ENCODE measurements at places on chromosomes 1 and 21.

DNA sequence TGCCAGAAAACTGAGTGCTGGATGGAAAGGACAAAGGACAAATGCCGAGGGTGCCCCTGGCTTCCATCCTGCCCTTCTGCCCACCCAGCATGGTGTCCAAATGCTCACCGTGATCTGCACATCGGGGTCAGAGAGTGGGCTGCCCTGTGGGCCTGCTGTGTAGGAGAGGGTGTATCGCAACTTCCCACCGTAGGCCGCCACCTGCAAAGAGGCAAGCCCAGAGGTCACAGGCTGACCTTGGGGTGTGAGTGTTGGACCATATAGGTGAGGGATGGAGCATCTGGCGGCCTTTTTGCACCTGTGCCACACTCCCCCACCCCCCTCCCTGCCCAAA is 53.5 kb downstream of the LDLRAD2 start:
- DNase-seq: no peak

DNA sequence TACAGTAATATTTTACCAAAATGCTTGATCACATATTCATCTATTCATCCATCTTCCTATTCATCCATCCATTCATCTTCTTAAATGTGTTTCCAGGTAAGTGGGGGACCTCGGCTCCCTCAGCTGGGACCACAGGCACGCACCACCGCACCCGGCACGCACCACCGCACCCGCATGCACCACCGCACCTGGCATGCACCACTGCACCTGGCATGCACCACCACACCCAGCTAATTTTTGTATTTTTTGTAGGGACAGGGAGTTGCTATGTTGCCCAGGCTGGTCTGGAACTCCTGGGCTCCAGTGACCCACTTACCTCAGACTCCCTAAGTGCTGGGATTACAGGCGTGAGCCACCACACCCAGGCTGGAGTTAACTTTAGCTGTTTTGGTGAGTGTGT is 21.2 kb downstream of the ACTRT2 start:
- no peak for DNase-seq

DNA sequence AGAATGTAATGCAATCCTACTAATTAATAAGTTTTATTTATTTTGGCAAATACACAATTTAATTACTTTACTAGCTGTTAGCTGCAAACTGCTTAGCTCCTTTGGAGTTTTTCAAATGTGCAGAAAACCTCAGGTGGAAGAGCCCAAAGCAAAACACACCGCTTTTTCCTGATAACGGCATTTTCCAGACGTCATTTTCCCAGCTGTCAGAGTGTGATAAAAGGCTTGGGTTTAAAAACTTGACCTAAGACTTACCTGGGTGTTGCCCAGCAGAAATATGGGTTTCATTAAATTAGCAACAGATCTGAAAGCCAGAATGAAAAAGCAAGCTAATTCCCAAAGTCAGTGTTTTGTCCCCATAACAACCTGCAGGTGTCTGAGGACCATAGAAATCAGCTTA is 204.0 kb upstream of the HMCN1 start:
- DNase-seq: no peak

GRCh38 chr21:38806153-38806941 is 618 bp downstream of the ETS2 start:
- DNase-seq: peak; percentile 11

- DNase-seq: no peak
These were observed 201.7 kb downstream of the ROR1 start for GRCh38 chr1:63975481-63975880.

GRCh38 chr1:1809489-1809888 is 31.2 kb upstream of the NADK start:
- no peak for DNase-seq

- DNase-seq: no peak
These were observed 22.7 kb upstream of the EYA3 start for GRCh38 chr1:28111157-28111556.

GRCh38 chr1:42765269-42765668 is 1.6 kb downstream of the P3H1 start:
- no peak for DNase-seq

DNA sequence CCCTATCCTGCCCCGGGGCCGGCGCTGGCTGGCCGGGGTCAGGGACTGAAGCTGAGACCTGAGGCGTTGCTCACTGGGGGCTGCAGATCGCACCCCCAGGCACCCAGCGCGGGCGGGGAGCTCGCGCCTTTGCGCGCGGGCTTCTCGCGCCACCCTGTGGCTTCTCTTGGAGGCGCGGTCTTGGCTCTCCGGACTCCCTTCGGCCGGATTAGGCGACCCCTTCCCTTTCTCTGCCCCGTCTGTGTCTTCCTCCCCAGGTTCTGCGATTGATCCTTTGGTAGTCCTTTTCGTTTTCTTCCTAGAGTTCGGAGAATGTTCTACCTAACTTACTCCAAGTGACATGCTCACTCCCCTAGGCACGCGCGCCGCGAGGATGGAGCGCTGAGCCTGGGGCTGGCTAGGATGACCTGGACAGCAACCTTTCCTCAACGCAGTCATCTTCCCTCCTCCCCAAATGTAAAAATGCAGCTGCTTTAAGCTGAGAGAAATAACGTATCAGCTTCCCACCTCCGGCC is 495 bp upstream of the NTRK1 start:
- DNase-seq: peak; percentile 37

- DNase-seq: no peak
These were observed 227.2 kb downstream of the TRABD2B start for GRCh38 chr1:47769983-47770382.

GRCh38 chr1:40379785-40380452 is 6.4 kb downstream of the SMAP2 start:
- DNase-seq: no peak

GRCh38 chr1:157156058-157156541 is 17.9 kb upstream of the ETV3 start:
- DNase-seq: peak; percentile 71

DNA sequence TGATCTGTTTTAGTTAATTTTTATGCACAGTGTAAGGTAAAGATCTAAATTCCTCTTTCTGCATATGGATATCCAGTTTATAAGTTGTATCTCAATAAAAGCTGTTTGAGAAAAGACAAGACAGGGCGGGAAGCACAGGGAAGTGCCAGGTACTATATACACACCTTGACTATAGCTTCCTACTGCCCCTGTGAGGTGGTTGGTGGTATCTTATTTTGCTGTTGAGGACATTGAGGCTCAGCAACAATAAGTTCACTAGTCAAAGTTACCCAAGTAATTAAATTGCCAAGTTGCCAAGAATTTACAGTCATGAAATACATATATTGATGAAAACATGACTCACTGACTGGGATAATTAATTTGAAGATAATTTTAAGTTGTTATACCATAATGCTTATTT is 109.1 kb downstream of the CD247 start:
- no peak for DNase-seq

GRCh38 chr21:17848228-17848627 is 29.1 kb upstream of the C21orf91 start:
- no peak for DNase-seq

- no peak for DNase-seq
These were observed 60.1 kb downstream of the KCNK1 start for GRCh38 chr1:233673947-233674431.

DNA sequence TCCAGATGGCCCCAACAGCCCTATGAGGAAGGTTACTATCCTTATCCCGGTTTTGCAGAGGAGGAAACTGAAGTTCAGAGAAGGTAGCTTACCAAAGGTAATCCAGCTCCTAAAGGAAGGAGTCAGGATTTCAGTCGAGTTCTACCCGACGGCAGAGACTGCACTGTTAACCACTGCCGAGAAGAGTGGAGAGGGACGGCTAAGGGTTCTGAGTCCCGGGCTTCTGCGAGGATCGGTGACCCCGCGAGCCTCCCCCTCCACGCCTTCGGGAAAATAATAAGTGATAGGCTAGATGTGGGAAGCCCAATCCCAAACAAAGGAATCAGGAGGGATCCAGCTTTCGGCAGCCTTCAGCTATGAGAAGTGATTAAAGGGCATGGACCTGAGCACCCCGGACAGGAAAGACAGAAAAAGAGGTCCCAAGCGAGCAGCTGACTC is 587 bp downstream of the TMEM53 start:
- no peak for DNase-seq

DNA sequence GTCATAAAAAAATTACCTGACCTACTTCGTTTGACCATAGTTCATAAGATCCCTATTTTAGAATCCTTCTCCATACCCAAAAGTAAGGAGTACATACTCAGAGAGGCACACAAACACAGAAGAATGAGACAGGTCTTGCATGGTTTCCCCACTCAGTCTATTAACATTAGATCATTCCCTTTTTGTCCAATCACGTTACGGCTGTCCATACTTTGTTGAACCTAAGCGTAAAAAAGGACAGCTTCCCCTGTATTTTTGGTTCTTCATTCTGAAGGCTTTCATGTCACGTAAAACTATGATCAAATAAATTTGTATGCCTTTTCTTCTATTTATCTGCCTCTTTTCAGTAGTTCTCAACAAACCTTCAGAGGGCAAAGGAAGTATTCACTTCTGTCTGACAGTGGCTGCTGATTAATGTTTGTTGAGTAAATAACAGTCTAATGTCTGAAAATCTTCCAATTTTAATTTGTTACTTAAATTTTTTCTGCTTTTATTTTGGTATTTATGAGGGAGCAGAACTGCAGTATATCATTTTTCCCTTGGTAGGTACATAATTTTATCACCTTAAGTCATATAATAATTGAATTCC is 16.4 kb downstream of the PKN2 start:
- DNase-seq: no peak

DNA sequence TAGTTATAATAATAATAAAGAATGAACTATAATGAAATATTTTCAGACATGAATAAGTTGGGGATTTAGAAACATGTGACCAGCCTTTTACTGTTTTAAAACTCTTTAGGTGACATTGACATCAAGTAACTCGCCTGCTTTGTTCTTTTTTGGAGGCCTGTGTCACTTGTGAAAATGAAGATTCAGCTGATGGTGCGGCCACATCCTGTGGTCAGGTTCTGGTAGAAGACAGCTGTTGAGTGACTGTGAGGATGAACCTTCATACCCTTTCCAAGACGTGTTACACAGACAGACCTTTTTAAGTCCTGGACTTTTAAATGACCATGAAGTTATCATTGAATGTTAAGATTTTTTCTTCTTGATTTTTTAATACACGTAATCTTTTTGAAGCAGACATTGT is 10.3 kb downstream of the UTS2 start:
- DNase-seq: no peak

All from stimulated activated CD4-positive, alpha-beta T cell treated with anti-CD3 and anti-CD28 coated beads, Interleukin-4, amount 100 ng/mL, for 48 hours (primary cell).